Cerebellum (tissue), 4 donors: ENCODE measurements at places on chromosomes 6 and 20. TPM values are rescaled to one million over a fixed set of nuclear protein-coding genes. Genes with fewer than 3 reads are reported as not detected.

Gene SPAG4
- total RNA-seq: 0.64 TPM

Gene HLA-DOA
- 1.1 TPM for total RNA-seq

Gene SEC63
- total RNA-seq: 46.6 TPM

Gene SLC35D3
- 0.36 TPM for total RNA-seq

Gene EFCAB8
- total RNA-seq: not detected

Gene ANKEF1
- total RNA-seq: 3.5 TPM

Gene TNXB
- total RNA-seq: 9.3 TPM

Gene TASP1
- total RNA-seq: 24.4 TPM

Gene KCNK17
- 1.5 TPM for total RNA-seq

Gene BMP2
- 11.4 TPM for total RNA-seq
